ENCODE measurements at places on chromosomes 12 and 14. TPM values are rescaled to one million over a fixed set of nuclear protein-coding genes. Genes with fewer than 3 reads are reported as not detected.

The SOAT2 gene
- not detected for total RNA-seq

The TSHR gene
- not detected for total RNA-seq

The PTPN6 gene
- total RNA-seq = under 0.01 TPM

The SERPINA12 gene
- not detected for total RNA-seq

The ERBB3 gene
- total RNA-seq = 0.28 TPM

The CCNT1 gene
- total RNA-seq = 19.1 TPM

The BMAL2 gene
- total RNA-seq = 21.4 TPM

The SLC6A13 gene
- total RNA-seq = 0.14 TPM

The CSRP2 gene
- 25.5 TPM for total RNA-seq

The GLI1 gene
- 0.18 TPM for total RNA-seq

The ARHGDIB gene
- total RNA-seq = 1.1 TPM

The BBS10 gene
- total RNA-seq = 13.9 TPM

The TAS2R31 gene
- total RNA-seq = 2.4 TPM

The WIF1 gene
- total RNA-seq = not detected

The MCRS1 gene
- 47.2 TPM for total RNA-seq

The KIF21A gene
- total RNA-seq = 3.6 TPM

The GLIPR1L1 gene
- total RNA-seq = not detected

The P3H3 gene
- 105 TPM for total RNA-seq

The PPTC7 gene
- 4.5 TPM for total RNA-seq

The AQP2 gene
- total RNA-seq = not detected

The UNC79 gene
- 0.18 TPM for total RNA-seq

The HDAC7 gene
- total RNA-seq = 19.6 TPM

The CLEC4A gene
- 0.28 TPM for total RNA-seq

The PRICKLE1 gene
- total RNA-seq = 4.3 TPM

Measured in smooth muscle cell of bladder (primary cell).